IPS DF 19.7 (cell line): ENCODE measurements at places on chromosomes 1 and 21.

- DNase-seq, result no peak
These were observed 263.9 kb downstream of the NTNG1 start for GRCh38 chr1:107404756-107405155.

DNA sequence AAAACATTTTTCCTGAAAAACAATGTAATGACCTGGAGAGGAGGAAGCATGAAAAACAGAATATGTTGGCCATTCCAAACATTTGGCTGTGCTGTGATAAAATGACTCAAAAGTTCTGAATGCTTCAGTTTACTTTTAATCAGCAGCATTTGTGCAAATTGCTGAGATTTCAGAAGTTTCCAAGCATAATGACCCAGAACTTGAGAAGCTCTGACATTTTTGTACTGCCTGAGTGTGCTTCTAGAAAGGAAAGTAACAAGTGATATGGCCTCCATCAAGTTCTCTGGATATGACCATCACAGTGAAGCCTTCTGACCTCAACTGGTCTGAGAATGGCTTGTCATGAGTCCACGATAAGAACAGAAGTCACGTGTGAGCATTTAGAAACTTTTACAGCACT, 283.4 kb upstream of the ZRANB2 start:
- no peak for DNase-seq

DNA sequence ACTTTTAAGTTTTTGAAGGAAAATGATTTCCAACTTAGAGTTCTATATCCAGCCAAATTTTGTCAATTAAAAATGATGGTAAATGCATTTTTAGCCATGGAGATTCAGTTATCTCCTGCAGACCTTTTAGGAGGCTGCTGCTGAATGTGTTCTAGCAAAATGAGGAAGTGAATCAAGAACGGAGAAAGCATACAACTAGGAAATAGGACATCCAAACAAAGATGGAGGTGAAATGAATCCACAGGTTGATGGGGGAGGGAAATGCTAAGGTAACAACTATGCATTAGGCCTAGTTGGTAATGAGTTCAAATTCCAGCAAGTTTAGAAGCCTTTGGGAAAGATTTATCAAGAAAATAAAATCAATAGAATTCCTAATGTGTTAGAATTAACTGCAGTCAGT, 80.5 kb downstream of the FNBP1L start:
- no peak for DNase-seq

GRCh38 chr21:33655588-33656221, 13.4 kb downstream of the ITSN1 start:
- no peak for DNase-seq

GRCh38 chr1:84687714-84688462, 2.4 kb downstream of the SSX2IP start:
- no peak for DNase-seq

DNA sequence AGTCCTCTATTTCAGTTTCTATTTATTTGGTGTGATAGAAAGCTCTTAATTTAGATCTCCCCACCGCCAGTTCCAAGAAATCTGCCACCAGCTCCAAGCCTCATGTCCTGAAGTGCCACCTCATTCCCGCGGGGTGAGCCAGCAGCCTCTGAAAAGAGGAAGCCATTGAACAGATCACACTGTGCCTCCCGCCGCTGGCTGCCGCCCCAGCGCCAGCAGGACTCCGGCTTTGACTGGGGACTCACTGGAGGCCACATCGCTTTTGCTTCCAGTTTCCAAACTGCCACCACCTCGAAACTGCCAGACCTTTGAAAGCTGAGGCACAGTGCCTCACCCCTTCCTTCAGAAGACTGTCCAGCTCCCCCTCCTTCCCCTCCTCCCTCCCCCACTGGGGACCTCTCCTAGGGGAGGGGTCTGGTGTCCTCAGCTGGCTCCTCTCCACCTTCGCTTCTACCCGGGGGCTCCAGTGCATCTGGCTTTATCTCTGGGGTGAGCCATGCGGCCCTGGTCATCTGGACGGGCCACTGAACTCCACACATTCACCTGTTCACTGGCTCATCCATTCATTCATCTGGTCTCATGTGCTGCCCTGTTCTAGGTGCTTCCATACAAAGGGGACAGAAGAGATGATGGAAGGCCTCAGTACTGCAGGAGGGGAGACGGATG, 58.9 kb downstream of the VPS26C start:
- no peak for DNase-seq

DNA sequence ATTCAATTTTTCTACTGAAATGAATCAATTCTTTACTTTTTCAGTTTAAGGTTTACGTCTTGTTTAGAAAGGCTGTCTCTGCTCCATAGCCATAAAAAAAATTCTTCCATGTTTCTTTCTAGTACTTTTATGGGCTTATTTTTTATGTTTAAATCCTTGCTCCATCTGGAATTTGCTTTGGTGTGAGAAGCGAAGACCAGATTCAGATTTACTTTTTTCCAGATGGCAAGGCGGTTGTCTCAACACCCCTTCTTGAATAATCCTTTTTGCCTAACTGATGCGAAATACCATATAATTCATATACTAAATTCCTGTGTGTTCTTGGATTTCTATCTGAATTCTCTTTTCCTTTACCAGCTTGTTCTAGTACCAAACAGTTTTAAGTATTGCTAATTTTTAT, 101.5 kb downstream of the C1orf94 start:
- no peak for DNase-seq

DNA sequence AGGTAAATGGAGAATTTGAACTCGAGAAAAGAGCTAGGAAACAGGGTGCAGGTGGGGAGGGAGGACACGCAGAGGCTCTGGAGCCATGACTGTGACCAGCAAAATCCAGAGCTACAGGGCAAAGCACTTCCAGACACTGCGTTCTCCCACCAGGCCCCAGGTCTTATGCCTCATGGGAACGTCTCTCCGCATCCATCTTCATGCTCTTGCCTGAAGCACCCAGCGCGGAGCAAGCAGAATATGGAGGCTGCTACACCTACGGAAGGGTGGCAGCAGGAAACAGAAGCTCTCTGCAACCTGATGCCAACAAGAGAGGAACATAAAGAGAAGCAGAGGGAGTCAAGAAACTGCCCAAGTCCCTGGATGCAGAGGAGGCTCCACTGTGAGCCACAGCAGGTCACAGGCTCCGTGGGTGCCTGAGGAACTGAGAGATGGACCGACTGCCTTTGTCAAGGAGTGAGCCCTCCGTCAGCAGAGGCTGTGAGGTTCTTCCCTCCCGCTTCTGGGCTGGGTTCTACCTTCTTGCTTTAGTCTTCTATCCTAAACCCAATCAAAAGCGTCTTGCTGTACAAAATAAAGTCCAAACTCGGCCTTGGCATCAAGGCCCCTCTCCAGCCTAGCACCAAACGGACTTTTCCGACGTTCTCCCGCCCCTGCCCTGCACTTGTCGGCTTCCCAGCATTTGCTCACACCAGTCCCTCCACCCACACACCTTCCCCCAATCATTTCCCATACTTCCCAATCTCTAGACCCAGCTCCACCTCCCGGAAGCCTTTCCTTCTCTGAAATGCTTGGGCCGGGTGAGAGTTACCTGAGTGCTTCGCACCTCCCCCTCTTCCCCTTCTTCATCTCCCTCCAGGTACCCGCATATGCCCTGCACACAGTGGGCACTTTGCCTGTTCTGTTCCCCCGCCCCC, 930 bp downstream of the DHCR24 start:
- DNase-seq, result no peak

GRCh38 chr1:118104951-118105350, 80.1 kb downstream of the SPAG17 start:
- no peak for DNase-seq

GRCh38 chr21:38669186-38669585, 136.5 kb upstream of the ETS2 start:
- no peak for DNase-seq

DNA sequence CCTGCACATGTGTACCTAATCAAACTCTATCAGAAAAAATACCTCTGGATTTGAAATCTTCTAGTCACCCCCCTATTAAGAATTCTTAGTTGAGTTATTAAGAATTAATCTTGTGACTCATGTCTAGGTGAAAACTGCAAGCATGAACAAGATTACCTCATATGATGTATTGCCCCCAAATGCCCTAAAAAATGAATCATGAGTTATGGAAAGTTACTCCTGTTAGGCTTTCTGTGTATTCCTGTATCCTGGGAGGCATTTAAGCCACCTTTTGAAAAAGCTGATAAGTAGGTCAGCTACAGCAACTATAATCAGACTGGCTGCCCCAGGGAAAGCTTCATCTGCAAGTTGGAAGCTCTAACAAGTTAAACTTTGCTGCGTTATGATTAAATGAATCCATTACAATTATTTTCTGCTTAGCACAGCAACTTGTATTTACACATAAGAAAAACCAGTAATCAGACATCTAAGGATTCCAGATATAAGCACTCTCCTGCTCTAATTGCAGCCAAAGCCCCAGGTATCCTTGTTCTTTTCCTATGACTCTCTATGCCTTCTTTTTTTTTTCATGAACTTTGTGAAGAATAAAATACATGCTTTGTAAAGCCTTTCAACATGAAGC, 147.7 kb downstream of the NTPCR start:
- DNase-seq, result no peak

DNA sequence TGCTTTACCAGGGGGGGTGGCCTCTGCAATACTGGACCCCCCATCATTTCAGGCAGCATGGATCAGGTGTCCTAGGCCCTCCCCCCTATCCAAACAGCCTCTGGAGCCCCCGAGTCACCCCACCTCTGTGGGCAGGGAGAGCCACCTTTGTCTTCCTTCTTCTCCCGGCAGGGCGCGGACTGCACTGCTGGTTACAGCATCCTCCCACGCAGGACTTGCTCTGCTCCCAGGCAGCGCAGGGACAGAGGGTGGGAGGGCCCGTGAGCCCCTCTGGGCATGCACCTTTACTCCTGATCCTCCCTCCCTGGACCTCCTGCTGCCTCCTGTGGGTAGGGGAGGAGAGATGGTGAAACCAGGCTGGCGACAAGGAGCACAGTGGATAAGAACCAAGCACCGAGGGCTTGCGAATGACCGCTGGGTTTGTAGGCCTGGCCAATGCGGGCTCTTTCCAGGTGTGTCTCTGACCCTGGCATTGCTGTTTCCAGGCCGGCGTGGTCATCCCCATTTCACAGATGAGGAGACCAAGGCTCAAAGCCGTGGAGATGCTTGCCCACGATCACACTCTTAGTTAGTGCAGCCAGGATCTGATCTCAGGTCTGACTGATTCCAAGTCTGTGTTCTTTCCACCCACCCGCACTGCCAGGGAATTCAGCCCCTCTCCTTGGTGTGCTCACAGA, 73.6 kb upstream of the TARDBP start:
- DNase-seq, result no peak

- DNase-seq, result no peak
These were observed 69.2 kb upstream of the ERG start for GRCh38 chr21:38567335-38567969.

GRCh38 chr1:101105877-101106276, 80.3 kb upstream of the DPH5 start:
- DNase-seq, result no peak

GRCh38 chr1:85297855-85298629, 21.6 kb upstream of the BCL10 start:
- DNase-seq, result no peak

- no peak for DNase-seq
These were observed 29.0 kb downstream of the JUN start for GRCh38 chr1:58754683-58755467.

- no peak for DNase-seq
These were observed 6.8 kb upstream of the SKI start for GRCh38 chr1:2221271-2221670.
